ENCODE measurements at places on chromosomes 5 and 9.
A peak's percentile ranks its signal among the peaks of the same experiment; 100 is the strongest.

GRCh38 chr9:136095070-136096058 lies at the start of gene NACC2:
Gene NACC2, minus strand, starts transcription at chr9:136095289. Its CDS starts 44,768 bp downstream, at chr9:136050521.
- DNase-seq: no peak

DNA sequence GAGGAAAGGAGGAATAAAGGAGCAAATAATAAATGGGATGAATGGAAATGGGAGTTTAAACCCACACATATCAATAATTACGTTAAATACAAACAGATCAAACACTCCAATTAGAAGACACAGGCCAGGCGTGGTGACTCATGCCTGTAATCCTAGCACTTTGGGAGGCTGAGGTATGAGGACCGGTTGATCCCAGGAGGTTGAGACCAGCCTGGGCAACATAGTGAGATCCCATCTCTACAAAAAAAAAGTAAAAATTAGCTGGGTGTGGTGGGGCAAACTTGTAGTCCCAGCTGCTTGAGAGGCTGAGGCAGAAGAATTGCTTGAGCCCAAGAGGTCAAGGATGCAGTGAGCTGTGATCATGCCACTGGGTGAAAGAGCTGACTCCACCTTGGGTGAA lies 3.7 kb downstream of the BAAT start:
- DNase-seq: no peak

GRCh38 chr5:138177941-138178515 lies 402 bp downstream of the BRD8 start:
- DNase-seq: peak; percentile 56

DNA sequence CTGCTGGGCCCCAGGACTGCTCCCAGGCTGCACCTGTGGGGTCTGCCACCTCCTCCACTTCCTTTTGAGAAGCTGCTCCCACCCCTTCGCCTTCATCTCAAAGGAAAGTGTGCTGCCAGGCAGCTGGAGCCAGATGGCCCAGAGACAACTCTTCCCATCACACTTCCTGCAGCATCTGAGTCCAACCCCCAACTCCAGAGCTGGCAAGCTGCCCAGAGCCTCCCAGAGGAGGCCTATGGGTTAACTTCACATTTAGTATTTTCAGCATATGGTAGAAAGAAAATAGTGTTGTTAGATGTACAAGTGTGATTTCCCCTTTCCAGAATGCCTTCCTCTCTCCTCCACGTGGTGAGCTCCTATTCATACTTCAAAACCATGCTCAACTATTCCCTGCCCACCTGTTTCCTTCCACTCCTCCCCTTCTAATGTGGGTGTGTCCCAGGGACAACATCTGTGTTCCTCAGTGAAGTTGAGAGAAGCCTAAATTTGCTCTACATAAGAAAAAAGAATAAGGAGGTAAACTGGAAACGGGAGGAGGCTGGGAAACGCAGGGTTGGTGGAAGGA lies 38.6 kb upstream of the KCNMB1 start:
- no peak for DNase-seq

GRCh38 chr5:3393920-3394597 lies 201.6 kb upstream of the IRX1 start:
- DNase-seq: no peak

DNA sequence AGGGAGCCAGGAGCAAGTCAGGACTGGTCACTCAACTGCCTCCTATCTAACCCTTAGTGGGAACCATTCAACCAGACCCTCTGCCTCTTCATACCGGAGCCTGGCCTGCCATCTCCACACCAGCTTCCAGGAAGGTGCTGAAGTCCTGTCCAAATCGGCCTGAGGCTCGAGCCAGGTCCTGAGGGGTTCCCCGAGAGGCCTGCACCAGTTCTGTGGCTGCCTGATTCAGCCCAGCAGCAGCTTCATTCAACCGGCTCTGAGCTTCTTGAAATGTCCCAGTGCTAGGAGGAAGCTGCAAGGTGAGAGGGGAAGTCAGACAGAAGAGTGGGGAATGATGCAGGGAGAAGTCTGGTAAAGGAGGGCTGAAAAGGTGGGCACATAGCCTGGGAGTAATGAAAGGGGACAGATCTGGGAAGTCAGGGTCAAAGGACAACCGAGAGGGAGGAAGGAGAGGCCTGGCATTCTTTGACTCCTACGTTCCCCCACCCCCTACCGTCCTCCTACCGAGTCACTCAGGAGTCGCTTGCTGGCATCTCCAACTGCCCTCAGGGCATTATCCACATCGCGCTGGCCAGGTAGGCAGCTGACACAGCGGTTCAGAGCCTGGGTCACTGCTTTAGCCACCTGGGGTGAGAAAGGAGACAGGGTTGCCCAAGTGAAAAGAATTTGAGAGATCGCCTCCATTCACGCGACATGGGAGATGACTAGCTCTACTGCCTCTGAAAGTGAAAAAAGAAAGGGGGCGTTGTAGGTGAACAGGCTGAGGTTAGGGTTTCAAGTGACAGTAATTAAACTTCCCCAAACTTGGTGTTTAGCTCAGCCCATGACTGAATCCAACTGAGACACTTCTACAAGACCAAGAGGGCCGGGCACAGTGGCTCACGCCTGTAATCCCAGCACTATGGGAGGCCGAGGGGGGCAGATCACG lies 20.2 kb downstream of the TLN1 start:
- DNase-seq: no peak

DNA sequence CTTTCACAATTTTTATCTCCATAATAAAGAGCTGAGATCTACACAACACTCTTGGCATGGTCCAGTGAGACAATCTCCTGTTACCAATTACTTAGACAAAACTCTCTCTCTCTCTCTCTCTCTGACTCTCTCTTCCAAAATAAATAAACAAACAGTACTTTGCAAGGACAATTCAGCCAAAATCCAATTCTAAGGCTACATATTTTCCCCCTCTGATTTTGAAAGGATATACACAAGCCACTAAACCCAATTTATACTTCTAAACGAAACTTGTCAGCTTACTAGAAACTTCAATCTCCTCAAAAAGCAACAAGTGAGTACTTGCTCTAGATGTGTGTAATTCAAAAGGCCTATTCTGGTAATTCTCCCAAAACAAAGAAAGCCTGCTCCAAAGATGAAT lies 26.3 kb upstream of the TNPO1 start:
- no peak for DNase-seq

- no peak for DNase-seq
Observed at GRCh38 chr5:133510634-133511262, 101.6 kb downstream of the FSTL4 start.

- DNase-seq: no peak
Observed at GRCh38 chr9:36985769-36986467, 48.1 kb downstream of the PAX5 start.

GRCh38 chr9:134678206-134678605 lies 36.6 kb downstream of the COL5A1 start:
- DNase-seq: no peak

- DNase-seq: no peak
Observed at GRCh38 chr5:90571147-90571773, 12.7 kb downstream of the ADGRV1 start.

DNA sequence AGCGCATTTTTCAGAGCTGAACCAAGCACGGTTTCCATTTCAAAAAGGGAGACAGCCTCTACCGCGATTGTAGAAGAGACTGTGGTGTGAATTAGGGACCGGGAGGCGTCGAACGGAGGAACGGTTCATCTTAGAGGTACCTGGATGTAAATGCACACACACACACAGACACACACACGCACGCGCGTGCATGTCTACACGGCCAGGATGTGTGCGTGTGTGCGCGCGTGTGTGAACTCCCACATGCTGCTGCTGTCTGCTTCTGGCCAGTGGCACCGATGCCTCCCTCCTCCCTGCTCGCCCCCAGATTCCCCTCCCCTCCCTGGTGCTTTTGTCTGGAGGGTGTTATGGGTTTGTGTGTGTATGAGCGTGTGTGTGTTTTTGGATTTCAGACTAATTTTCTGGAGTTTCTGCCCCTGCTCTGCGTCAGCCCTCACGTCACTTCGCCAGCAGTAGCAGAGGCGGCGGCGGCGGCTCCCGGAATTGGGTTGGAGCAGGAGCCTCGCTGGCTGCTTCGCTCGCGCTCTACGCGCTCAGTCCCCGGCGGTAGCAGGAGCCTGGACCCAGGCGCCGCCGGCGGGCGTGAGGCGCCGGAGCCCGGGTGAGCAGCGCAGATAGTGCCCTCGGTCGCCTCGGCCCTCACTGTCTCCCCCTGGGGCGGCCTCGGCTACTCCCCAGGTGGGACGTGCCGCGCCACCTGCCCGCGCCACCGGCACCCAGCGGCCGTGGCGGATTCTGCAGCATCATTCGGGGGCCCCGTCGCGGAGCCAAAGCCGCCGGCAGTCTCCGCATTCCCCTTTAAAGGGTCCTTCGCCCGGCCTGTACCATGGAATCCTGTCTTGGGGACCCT lies at the start of gene NTRK2:
Gene NTRK2, plus strand, starts transcription at position 442 of the 850 bp plus-strand sequence. CDS start 1,020 bp downstream, outside the sequence.
- DNase-seq: peak; percentile 86

DNA sequence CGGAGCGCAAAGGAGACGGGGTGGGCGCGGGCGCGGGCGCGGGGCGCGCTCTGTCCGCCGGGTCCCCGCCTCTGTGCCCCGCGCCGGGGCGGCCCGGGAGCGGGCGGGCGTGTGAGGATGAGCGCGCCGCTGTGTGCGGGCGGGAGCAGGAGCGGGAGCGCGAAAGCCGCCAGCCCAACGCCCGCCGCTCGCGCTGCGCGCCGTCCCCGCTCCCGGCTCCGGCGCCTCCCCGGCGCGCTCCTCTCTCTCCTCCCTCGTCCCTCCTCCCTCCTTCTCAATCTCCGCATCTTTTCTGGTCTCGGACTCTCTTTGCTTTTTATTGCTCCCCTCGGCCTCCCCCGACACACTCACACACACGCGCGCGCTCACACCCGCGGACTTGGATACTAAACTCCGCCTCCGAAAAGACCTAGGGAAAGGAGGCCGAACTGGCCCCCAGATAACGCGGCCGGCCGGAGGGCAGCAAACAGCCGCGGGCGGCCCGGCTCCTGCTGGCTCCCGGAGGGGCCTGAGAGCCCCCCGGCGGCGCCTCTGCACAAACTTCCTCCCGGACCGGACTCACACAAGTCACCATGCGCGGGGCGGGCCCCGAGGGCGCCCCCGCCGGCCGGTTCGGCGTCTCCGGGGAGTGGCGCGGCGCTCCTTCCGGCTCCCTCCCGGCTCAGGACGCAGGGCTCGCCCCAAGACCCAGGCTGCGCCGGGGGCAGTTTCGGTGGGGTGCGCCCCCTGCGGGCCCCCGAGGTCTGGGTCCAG lies at the start of gene FIBCD1:
Gene FIBCD1, minus strand, starts transcription at position 596 of the 753 bp plus-strand sequence. CDS start 640 bp downstream, outside the sequence.
- DNase-seq: no peak

GRCh38 chr9:23766613-23767012 lies 59.4 kb downstream of the ELAVL2 start:
- no peak for DNase-seq

DNA sequence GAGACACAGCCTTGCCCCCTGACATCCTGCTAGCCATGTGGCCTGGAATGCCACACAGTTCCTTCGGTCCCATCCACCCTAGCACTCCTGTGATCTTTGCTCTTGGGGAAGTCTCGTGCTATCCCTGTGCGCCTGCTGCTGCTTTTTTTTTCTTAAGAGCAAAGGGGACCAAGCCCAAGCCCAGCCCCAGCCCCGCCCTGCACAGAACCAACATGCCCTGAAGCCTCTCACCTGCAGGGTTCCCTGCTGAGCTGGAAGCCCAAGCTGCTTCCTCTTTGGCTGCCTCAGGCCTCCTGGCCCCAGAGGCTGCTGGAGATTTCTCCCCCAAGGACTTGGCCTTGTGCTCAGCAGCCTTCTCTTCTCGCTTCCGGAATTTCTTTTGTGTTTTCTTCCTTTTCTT lies 1.8 kb downstream of the SURF6 start:
- no peak for DNase-seq

GRCh38 chr5:92568522-92568921 lies 1012.5 kb downstream of the NR2F1-AS1 start:
- DNase-seq: no peak

- no peak for DNase-seq
Observed at GRCh38 chr5:172758077-172758833, 12.7 kb downstream of the DUSP1 start.

DNA sequence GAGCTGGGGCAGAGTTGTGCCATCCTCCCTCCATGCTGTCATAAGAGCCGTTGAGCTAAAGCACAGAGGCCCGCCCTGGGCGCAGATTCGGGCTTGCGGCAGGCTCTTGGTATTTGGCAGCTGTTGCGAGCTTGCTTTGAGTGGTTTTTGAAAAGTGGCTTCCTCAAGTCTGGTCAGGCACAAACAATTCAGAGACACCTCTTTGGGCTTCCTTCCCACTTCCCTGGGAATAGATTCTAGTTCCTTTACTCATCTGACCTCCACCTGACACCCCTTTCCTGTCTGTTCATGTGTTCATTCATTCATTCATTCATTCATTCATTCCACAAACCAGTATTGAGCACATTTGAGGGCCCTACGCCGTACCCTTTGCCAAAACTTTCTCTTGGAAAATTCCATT lies 27.4 kb downstream of the NCS1 start:
- DNase-seq: no peak

DNA sequence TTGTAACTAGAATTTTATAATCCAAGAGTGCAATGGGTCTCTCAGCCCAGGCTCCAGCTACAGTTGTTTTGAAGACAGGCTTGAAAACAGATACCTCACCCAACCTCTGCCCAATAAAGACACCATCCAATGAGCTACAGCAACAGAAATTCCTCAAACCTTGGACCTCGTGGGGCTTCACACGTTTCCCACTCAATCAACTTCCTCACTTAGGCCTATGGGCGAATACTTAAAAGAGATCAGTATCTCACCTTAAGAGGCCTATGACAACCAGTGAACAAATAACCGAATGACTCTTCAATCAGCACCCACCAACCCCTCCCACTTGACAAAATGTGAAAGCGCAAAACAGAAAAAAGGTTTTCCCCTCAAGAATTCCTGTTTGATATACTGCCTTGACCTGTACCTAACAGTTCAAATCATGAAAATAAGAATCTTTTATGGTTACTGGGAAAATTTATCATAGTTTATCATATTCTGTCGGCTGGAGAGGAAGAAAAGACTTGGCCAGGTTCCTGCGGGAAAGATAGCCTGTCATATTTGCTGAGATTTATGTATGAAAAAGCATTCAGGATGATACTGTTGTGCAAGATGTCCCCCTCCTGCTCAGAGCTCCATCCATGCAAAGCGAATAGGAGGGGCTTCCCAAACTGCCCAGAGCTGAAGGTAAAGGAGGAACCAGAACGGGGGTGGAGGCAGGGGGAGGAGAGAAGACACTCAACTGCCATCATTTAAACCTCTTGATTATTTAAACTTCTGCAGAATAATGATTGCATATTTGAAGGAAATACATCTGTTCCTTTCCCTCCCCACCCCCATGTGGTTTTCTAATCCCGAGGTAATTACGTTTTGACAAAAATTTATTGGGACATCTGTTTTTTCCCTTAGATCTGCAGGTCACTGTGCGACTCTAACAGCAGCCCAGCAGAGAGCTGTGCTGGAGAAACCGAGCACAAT lies 256.3 kb downstream of the NFIB start:
- DNase-seq: no peak

Measured in Ammon's horn (tissue), 1 donor.